Cerebellum (tissue), 4 donors: ENCODE measurements at places on chromosomes 3 and 15. TPM values are rescaled to one million over a fixed set of nuclear protein-coding genes. Genes with fewer than 3 reads are reported as not detected.

GRCh38 chr3:10500717-10501663 is 4.4 kb downstream of the ATP2B2 start:
- DNase-seq, result no peak

GRCh38 chr3:32237670-32238452 is 619 bp upstream of the CMTM8 start:
- no peak for DNase-seq

DNA sequence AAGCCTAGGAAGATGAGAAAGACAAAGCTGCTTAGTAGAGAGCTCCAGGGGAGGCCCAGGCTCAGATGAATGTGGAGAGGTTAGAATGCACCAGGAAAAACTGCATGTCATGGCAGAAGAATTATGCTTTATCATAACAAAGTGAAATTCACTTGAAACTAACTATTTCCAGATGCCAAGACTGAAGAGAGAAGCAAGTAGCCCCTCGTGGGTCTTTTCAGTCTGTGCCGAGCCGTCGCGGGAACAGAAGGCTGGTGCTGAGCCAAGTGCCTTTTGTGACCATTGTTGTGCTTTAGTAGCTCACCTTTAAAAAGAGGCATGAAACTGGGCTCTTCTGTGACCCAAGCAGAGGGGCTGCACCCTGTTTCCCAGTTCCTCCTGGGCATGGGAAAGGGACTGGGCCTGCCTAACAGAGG is 73.2 kb downstream of the CHDH start:
- no peak for DNase-seq

The FOXB1 gene
- 0.91 TPM for total RNA-seq

GRCh38 chr3:8745619-8746370 is 12.2 kb downstream of the CAV3 start:
- no peak for DNase-seq

- no peak for DNase-seq
Observed at GRCh38 chr3:152209060-152209459, 59.7 kb upstream of the MBNL1 start.

The TMEM108 gene
- total RNA-seq, result 9.1 TPM

DNA sequence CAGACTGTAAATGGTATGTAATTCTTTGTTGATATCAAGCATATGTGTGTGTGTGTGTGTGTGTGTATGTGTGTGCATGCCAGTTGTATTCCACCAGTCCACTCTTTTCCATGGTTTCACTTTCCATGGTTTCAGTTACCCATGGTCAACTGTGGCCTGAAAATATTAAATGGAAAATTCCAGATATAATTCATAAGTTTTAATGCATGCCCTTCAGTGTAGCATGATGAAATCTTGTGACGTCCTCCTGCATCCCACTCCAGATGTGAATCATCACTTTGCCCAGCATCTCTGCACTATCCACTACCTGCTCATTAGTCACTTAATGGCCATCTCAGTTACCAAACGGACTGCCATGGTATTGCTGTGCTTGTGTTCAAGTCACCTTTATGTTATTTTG is 215.9 kb downstream of the GBE1 start:
- no peak for DNase-seq

DNA sequence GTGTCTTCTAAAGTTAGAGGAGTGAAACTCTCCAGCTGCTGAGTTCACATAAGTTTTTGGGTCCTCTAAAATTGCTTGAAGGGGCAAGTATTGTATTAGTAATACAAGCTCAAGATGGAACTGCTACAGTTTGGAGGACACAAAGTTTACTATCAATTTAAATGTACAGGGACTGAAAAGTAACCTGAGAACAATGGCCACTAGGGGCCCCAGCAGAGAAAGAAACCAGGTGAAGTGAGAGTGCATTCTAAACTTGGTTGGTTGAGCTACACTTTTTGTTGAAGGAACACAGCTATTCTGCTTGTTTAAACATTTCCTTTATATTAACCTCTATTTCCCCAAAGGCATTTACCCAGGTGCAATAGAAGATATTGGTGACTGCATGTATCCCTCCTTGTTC is 755.5 kb downstream of the GBE1 start:
- DNase-seq, result no peak

The KBTBD13 gene
- total RNA-seq, result not detected
